Cardiac fibroblast (primary cell): ENCODE measurements at places on chromosomes 11 and 22.

- no peak for DNase-seq
Observed at GRCh38 chr11:7487360-7487759, 2.1 kb downstream of the OLFML1 start.

GRCh38 chr11:101817581-101817980 is 97.2 kb upstream of the CEP126 start:
- DNase-seq: no peak

DNA sequence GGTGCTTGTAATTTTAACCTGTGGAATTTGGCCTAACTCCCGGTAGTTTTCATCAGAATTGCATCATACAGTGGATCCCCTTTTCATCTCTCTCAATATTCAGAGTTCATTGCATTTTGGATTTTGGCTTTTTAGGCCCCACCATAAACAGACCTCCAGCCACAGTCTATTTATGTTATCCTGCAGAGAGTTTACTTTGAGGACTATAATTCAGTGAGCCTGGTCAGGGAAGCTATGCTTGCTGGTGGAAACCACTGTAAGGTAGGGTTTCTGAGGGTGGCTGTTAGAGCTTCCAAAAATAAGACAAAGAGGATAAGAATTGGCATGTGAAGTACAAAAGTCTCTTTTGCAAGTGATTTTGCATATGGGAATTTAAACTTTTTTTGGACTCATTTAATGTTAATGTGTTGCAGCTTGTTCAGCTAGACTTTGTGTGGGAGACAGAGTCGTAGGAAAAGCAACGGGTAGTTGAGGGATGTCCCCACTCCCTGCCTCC is 34.8 kb upstream of the DDI1 start:
- DNase-seq: peak; percentile 59

- no peak for DNase-seq
Observed at GRCh38 chr11:123085497-123085896, 23.6 kb upstream of the HSPA8 start.

GRCh38 chr22:17774206-17774925 is at the start of gene BID:
Gene BID (minus strand): TSS chr22:17774469. CDS start chr22:17750116, 24,353 bp downstream.
- no peak for DNase-seq
